Activated CD4-positive, alpha-beta T cell treated with anti-CD3 and anti-CD28 coated beads for 4 hours (primary cell): ENCODE measurements at places on chromosomes 11 and 22.

- DNase-seq, result no peak
Measured at GRCh38 chr22:21855676-21856075, 11.8 kb downstream of the MAPK1 start.

GRCh38 chr22:38853196-38853651, 9.4 kb upstream of the NPTXR start:
- no peak for DNase-seq

GRCh38 chr11:10294290-10294953, 403 bp upstream of the SBF2 start:
- DNase-seq, result no peak

GRCh38 chr11:22234743-22235142, 41.9 kb downstream of the ANO5 start:
- DNase-seq, result no peak

- DNase-seq, result no peak
Measured at GRCh38 chr11:71252770-71253730, 673 bp upstream of the SHANK2 start.

DNA sequence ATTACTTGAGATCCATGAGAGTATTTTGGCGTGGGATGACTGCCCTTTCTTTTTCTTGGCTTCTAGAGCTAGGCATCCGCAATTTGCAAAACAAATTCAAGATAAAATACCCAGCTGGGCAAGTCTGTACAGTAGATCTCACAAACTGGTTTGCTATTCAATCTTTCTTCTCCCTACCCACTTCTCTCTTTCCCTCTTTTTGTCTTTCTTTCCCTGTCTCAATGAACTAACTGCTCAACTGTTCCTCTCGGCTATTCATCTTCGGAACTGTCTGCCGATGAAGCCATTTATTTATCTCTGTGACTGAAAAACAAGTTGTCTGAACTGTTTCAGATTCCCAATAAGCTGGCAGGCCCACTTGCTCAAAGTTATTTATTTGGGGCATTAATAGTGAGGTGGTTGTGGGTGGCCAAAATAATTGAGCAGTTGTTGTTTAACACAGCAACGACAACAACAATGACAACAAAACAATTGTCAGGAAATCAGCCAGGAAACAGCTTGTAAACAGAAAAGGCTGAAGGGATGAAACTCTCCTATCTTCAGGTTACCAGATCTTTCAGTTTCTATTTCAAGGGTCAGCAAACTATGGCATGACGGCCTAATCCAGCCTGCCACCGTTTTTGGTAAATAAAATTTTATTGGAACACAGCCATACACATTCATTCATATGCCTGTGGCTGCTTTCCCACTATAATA, 76.0 kb upstream of the MTMR2 start:
- no peak for DNase-seq

GRCh38 chr11:120615391-120615790, 103.8 kb downstream of the GRIK4 start:
- DNase-seq, result no peak

GRCh38 chr22:19663821-19664355, 50.4 kb upstream of the SEPTIN5 start:
- DNase-seq, result no peak

- no peak for DNase-seq
Measured at GRCh38 chr11:84645988-84646694, 981.0 kb downstream of the DLG2 start.

GRCh38 chr22:34294476-34294875, 374.2 kb upstream of the LARGE1 start:
- DNase-seq, result no peak

- DNase-seq, result no peak
Measured at GRCh38 chr22:22681221-22681739, 36.9 kb downstream of the GGTLC2 start.

DNA sequence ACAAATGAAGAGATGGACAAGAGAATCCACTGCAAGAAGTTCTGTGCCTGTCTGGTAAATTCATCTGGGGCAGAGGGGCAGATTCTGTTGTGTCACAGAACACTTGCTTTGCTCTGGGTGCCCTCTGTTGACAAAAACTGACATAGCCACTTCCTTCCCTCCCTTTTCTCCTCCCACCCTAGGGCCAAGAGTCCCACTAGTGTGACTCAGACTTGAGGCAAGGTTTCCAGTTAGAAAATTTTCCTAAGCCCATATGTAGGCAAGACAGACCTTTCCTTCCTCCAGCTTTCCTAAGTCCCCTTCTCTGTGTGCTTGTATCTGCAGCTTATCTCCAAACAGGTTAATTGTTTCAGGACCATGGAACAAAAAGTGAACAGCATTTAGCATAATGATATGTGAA, 106.8 kb downstream of the RBFOX2 start:
- DNase-seq, result peak; percentile 32

DNA sequence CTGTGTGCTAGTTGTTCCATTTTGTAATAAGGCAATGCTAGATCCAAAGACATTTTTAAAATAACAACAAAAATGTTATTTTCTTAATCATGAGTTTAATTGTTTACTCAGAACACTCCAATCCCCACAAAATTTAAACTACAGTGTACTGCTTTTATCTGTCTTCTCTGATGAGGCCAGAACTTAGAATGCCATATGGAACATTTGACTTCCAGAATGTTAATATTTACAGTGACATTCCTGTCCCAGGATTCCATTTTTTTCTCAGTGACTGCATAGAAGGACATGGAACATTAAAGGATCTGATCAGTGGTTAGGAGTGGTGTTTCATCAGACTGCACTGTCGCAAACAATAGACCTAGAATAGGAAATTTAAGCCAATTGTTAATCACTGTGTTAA, 494.9 kb upstream of the ARHGAP42 start:
- DNase-seq, result no peak

DNA sequence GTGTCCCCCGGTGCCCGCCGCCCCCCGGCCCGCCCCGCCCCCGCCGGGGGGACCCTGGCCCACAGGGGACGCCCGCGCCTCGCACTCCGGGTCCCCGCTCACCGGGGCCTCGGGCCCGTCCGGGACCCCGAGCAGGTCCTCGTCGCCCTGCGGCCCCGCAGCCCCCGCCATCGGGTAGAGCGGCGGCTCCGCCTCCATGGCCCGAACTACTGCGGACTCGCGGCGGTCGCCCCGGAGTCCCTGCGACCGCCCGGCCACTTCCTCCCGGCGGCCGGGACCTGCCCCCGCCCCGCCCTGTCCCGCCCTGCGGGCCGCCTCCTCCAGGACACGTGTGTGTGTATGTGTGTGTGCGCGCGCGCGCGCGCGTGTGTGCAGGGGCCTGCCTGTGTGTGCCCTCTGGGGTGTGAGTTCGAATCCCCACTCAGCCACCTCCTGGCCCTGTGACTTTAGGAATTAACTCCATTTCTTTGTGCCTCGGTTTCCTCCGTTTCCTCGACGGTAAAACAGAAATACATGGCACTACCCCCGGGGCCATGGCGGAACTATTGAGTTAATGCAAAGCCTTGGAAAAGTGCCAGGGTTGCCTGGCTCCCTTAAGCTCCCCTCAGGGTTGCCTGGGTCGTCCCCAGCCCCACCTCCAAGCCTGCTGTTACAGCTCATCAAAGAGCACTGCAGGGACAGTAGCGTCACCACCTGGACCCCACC, at the start of gene UNC93B1:
Gene UNC93B1 (minus strand): TSS at position 252 of the 705 bp plus-strand sequence. CDS start 54 bp downstream, at position 198.
- DNase-seq, result peak; percentile 69

- DNase-seq, result peak; percentile 50
Measured at GRCh38 chr11:10450462-10451425, 4.3 kb upstream of the AMPD3 start.

DNA sequence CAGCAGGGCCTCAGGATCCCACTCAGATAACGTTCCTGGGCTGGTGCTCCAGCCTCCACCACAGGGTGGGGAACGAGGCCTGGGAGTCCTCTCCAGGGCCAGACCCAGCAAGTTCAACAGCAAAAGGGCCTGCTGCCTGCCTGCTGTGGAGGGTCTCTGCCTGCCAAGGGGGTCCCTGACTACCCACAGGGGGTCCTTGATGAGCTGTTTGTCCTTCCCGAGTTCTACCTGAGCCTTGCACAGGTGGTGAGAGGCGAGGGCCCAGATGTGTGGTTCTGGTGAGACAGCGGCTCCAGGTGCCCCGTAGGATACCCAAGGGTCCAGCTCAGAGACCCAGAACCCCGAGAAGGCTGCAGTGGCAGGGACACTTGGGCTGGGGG, 4.4 kb downstream of the DUSP8 start:
- DNase-seq, result no peak

- no peak for DNase-seq
Measured at GRCh38 chr11:125892071-125892470, 4.6 kb downstream of the HYLS1 start.

GRCh38 chr11:63841554-63841953, 2.6 kb downstream of the MARK2 start:
- DNase-seq, result no peak

- DNase-seq, result no peak
Measured at GRCh38 chr11:112728716-112729115, 232.5 kb upstream of the NCAM1 start.

- no peak for DNase-seq
Measured at GRCh38 chr11:47908198-47908597, 60.0 kb upstream of the NUP160 start.

- DNase-seq, result no peak
Measured at GRCh38 chr11:126595560-126595959, 240.1 kb downstream of the ST3GAL4 start.

DNA sequence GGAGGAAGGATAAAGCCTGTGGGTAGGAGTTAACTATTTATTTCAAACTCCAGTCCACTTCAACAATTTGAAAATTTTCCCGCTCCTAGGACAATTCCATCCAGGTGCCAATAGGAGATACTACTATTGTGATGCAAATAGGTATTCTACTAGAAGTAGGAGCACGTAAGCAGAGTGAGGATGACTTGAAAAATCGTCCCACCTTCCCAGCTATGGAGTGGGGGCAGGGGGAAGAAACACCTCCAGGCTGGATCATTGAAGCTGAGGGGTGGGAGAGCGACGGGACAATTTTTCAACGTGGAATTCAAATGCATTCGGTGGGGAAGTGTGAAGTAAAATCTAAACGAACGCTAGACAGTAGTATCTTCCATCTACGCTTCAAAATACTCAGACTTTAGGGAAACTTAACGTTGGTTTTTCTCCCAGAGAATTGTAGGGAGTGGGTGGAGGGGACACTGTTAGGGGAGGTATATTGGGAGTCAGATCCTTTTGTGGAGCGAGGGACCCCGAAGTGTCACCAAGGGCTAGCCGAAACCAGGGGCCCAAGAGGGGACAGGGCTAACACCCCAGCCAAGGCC, 523 bp upstream of the ARHGAP42 start:
- no peak for DNase-seq

DNA sequence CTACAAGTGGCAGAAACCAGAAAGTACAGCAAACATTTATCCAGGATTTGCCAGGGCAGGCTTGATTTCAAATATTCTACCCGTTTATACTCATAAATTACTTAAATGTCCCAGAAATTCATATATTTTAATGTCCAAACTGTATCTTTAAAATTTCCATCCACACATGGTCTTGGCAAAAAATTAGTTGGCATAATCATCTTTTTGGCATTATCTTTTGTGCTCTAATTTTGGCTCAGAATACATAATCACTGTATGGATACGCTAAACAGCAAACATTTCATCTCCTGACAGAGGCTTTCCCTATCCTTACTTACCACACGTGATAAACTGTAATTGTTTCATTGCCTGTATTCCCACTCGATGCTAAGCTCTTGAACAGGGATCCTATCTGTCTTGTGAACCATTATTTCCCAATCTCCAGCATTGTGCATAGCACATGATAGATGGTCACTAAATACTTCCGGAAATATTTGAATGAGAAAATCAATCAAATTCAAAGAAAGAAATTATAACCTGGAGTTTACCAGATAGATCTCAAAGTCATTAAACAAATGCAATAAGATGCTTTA, 64.2 kb downstream of the CADM1 start:
- DNase-seq, result no peak

DNA sequence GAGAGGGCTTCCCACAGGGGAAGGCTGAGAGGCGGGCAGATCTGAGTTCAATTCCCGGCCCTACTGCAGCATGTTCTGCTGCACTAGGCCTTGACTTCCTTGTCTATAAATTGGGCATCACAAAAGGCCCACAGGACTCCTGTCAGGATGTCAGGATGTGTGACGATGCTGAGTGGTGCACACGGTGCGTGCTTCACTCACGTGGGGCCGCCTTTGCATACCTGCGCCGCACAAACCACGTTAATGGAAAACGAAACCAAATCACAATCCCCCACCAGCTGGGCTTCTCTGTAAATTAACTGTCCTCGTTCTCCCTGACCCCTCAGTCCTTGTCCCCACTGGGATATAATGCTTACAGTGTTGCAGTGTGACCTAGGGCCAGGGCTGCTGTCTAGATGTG, 32.3 kb upstream of the TSPAN18 start:
- no peak for DNase-seq

GRCh38 chr22:22366537-22366936, 122.0 kb downstream of the VPREB1 start:
- DNase-seq, result no peak

DNA sequence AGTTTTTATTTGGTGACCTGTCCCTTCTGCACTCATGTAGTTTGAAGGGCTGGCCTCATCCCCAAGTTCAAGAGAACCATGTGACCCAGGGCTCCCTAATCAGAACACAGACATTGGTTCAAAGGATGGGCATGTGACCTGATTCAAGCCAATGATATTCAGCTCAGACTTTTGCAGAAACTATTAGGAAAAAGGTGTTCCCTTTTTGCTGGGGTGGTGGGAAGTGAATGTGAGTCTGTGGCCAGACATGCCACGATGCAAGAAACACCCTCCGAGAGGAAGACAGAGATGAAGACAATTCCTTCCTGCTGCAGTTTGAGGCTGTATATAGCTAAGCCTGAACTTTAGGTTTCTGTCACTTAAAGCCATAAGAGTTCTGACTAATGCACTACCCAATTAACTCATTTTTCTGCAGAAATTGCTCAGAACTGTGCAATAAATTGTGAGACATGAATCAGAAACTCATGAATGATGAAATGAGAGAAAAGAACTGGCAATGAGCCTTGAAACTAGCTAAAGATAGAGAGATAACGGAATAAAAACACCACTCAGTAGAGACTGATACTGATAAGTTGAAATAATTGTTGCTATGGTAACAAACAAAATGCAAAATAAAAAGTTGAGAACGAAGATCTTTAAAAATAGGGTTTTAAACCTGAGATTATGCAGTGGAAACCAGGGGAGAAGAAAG, 9.2 kb upstream of the MAPK1 start:
- DNase-seq, result no peak

DNA sequence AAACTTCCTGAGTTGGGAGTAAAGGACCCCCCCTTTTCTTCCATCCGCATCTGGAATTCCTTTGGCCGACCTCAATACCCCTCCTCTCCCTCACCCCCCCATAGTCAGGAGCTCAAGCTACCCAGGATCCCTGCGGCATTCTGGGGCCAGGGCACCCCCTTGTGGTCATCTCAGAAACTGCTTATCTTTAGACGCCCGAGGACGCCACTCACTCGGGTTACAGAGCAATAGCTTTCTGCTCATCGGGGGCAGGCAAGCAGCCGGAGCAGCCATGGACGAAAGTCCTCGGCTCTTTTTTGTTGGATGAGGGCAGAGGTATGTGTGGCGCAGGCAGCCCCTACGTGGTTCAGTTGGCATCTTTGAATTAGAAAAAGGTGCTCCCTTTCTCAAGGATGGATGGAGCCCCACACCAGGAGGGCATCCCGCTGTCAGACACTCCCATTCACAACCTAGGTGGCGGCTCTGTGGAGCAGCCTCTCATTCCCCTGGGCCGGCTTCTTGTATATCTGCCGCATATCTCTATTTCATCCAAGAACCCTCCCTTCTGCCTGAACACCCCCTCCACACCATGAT, 2.3 kb downstream of the C1QTNF5 start:
- peak; percentile 68 for DNase-seq

- DNase-seq, result no peak
Measured at GRCh38 chr11:19013181-19013857, 47.2 kb downstream of the MRGPRX2 start.
